ENCODE measurements at places on chromosomes 12 and 14. TPM values are rescaled to one million over a fixed set of nuclear protein-coding genes. Genes with fewer than 3 reads are reported as not detected.

ACSS3 gene
- 1.6 TPM for total RNA-seq

HAL gene
- 0.91 TPM for total RNA-seq

TEAD4 gene
- 15.8 TPM for total RNA-seq

LBHD2 gene
- total RNA-seq = not detected

WNT1 gene
- total RNA-seq = not detected

RNASE1 gene
- 189 TPM for total RNA-seq

RNF31 gene
- 70.4 TPM for total RNA-seq

WASHC3 gene
- 26.8 TPM for total RNA-seq

TCL1B gene
- not detected for total RNA-seq

LRTM2 gene
- total RNA-seq = not detected

IGFBP6 gene
- total RNA-seq = 7.2 TPM

BDKRB2 gene
- total RNA-seq = 23.3 TPM

STAC3 gene
- total RNA-seq = 1.9 TPM

SLC39A5 gene
- total RNA-seq = 158 TPM

DNAAF2 gene
- 8.3 TPM for total RNA-seq

GRIN2B gene
- total RNA-seq = 1.5 TPM

ERP27 gene
- 0.52 TPM for total RNA-seq

SMCO2 gene
- 0.21 TPM for total RNA-seq

ISM2 gene
- not detected for total RNA-seq

SOAT2 gene
- total RNA-seq = not detected

BATF gene
- 0.77 TPM for total RNA-seq

TSPAN19 gene
- total RNA-seq = not detected

TEX52 gene
- not detected for total RNA-seq

NOVA1 gene
- 3.6 TPM for total RNA-seq

HRK gene
- 0.52 TPM for total RNA-seq

KRT2 gene
- not detected for total RNA-seq

PDZRN4 gene
- 0.35 TPM for total RNA-seq

AQP2 gene
- total RNA-seq = not detected

NUAK1 gene
- 3.7 TPM for total RNA-seq

MAX gene
- 91.1 TPM for total RNA-seq

RPL10L gene
- total RNA-seq = 2.5 TPM

NPFF gene
- not detected for total RNA-seq

DUSP6 gene
- 97.6 TPM for total RNA-seq

KRT5 gene
- not detected for total RNA-seq

GNB3 gene
- 0.62 TPM for total RNA-seq

TTC6 gene
- total RNA-seq = 4.5 TPM

DEPDC4 gene
- 2.9 TPM for total RNA-seq

C14orf180 gene
- total RNA-seq = 0.13 TPM

GAS2L3 gene
- total RNA-seq = 56.0 TPM

RPGRIP1 gene
- not detected for total RNA-seq

ASIC1 gene
- 1.1 TPM for total RNA-seq

PKP2 gene
- 187 TPM for total RNA-seq

SRGAP1 gene
- 8.7 TPM for total RNA-seq

KCNC2 gene
- total RNA-seq = not detected

DAO gene
- 2.4 TPM for total RNA-seq

SCNN1A gene
- total RNA-seq = 188 TPM

All from colonic mucosa (tissue), 4 donors.